ENCODE measurements at places on chromosomes 1 and 21.

- DNase-seq: no peak
Observed at GRCh38 chr1:168654198-168654915, 74.6 kb downstream of the DPT start.

GRCh38 chr1:198776602-198777029 is 137.8 kb downstream of the PTPRC start:
- no peak for DNase-seq

GRCh38 chr1:213976665-213977485 is 10.9 kb upstream of the PROX1 start:
- DNase-seq: no peak

DNA sequence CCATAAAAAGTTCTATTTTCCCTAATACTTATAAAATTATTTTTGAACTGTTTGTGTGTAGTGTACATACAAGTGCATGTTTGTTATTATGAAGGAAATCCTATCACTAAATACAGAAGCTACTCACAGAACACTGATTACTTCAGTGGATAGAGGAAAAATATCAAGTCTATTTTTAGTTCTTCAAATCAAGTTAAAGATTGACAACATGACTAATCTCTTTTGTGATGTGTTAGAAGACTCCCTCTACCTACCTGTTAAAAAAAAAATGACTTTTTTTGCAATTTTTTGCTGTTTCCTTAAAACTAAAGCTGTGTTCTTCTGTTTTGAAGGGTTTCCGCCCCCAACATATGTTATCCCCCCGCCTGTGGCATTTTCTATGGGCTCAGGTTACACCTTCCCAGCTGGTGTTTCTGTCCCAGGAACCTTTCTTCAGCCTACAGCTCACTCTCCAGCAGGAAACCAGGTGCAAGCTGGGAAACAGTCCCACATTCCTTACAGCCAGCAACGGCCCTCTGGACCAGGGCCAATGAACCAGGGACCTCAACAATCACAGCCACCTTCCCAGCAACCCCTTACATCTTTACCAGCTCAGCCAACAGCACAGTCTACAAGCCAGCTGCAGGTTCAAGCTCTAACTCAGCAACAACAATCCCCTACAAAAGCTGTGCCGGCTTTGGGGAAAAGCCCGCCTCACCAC is 45.5 kb downstream of the NCF2 start:
- DNase-seq: no peak

DNA sequence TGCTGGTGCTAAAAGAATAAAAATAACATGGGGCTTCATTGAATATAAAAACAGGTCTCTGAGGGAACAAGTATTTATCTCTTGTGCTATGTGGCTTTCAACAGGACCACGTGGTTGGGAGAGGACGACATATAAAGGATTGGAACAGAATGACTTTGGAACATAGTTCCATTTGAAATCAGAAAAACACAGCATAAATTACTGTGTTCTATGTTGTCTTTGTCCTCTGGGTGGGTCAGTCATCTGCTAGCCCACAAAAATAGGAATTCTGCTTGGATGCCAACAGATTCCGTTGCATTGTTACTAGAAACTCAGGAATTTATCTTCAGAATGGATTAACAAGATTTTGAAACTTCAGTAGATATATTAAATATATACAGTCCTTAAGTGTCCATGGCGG is 5.9 kb downstream of the CEP85 start:
- no peak for DNase-seq

All from activated CD4-positive, CD25-positive, alpha-beta regulatory T cell (primary cell).